Adrenal gland (tissue), 19 donors: ENCODE measurements at places on chromosomes 1 and 21. TPM values are rescaled to one million over a fixed set of nuclear protein-coding genes. Genes with fewer than 3 reads are reported as not detected.
A peak's percentile ranks its signal among the peaks of the same experiment; 100 is the strongest.

- H3K4me1 ChIP-seq, result no peaks in the 10 kb centered on the region
- H3K4me3 ChIP-seq, result no peak overlapping the region
- no peaks in the 10 kb centered on the region for H3K27me3 ChIP-seq
- H3K27ac ChIP-seq, result no peak overlapping the region
These were observed 122.6 kb downstream of the CAMTA1 start for GRCh38 chr1:6907676-6908434.

- no peaks in the 10 kb centered on the region for H3K27me3 ChIP-seq
- H3K4me1 ChIP-seq, result no peaks in the 10 kb centered on the region
- DNase-seq, result peak; percentile 53
- no peak within 1 kb of the TSS for H3K4me3 ChIP-seq
- no peaks in the 10 kb centered on the region for H3K36me3 ChIP-seq
- H3K27ac ChIP-seq, result no peak within 1 kb of the TSS
These were observed at the start of gene PLA2G5 for GRCh38 chr1:20069874-20070273. Gene PLA2G5, plus strand, starts transcription at chr1:20070194. Its CDS starts 14,637 bp downstream, at chr1:20084831.

The EPHA10 gene
- total RNA-seq, result 0.17 TPM

DNA sequence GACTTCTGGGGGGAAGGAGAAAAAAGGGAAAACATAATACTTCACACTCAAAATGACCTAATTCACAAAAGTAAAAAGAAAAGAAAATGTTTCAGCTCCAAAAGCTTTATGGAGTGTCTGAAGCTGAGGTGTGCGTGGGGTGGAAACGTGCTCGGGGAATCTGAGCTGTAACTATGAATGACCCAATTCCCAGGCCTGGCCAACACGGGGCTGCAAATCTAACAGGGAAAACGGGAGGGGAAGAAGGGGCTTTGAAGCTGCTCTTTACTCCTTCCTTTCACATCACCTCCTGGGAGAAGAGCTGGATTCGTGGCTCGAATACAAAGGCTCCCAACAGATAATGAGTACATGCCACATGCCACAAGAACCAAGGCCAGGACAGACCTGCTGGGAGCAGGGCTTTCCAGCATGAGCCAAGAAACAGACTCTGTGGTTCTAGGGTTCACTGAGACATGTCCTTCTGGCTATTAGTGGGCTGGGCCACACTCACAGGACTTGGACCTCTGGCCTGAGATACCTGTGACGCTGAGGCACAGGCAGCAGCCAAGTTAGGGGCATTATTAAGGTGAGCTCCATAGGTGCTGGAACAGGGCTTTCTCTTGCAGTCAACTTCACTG, 51.5 kb downstream of the SLC66A1 start:
- H3K4me3 ChIP-seq, result no peak overlapping the region
- H3K4me1 ChIP-seq, result peaks cover 8% of the 10 kb centered on the region
- peaks cover 3% of the 10 kb centered on the region for H3K36me3 ChIP-seq
- no peaks in the 10 kb centered on the region for H3K27me3 ChIP-seq
- DNase-seq, result peak; percentile 69
- peak overlapping the region; percentile 61 for H3K27ac ChIP-seq

The RGS8 gene
- 4.8 TPM for total RNA-seq

The SMPDL3B gene
- total RNA-seq, result not detected

DNA sequence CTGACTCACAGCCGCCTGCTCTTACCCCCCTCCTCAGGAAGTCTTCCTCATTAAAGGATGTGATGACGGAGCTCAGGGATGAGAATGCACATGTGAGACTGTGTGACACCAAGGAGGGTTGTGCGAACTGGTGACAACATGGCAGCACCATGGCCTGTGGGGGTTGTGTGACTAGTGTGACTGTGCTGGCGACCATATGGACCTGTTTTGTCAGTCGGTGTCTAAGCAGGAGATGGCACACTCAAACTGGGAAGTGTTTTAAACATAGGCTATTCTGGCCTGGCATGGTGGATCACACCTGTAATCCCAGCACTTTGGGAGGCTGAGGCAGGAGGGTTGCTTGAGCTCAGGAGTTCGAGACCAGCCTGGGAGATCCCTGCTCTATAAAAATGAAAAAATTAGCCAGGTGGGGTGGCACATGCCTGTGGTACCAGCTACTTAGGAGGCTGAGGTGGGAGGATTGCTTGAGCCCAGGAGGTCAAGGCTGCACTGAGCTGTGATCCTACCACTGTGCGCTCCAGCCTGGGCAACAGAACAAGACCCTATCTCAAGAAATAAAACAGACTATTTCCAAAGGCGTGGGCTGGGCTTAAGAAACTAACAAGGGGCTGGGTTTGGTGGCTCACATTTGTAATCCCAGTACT, 7.4 kb downstream of the TRNP1 start:
- H3K27me3 ChIP-seq, result no peaks in the 10 kb centered on the region
- H3K36me3 ChIP-seq, result no peaks in the 10 kb centered on the region
- no peak for DNase-seq
- H3K4me1 ChIP-seq, result peaks cover 18% of the 10 kb centered on the region

GRCh38 chr1:12658531-12659453, 14.9 kb downstream of the AADACL4 start:
- no peaks in the 10 kb centered on the region for H3K27me3 ChIP-seq
- no peak overlapping the region for H3K27ac ChIP-seq
- no peaks in the 10 kb centered on the region for H3K36me3 ChIP-seq

- no peak overlapping the region for H3K4me3 ChIP-seq
- H3K27ac ChIP-seq, result no peak overlapping the region
- no peaks in the 10 kb centered on the region for H3K27me3 ChIP-seq
- DNase-seq, result no peak
- peaks cover 14% of the 10 kb centered on the region for H3K4me1 ChIP-seq
These were observed 75.7 kb downstream of the GALNT2 start for GRCh38 chr1:230142608-230143210.

- H3K27ac ChIP-seq, result no peak overlapping the region
- H3K27me3 ChIP-seq, result no peaks in the 10 kb centered on the region
- no peaks in the 10 kb centered on the region for H3K36me3 ChIP-seq
- peaks cover 28% of the 10 kb centered on the region for H3K4me1 ChIP-seq
- H3K4me3 ChIP-seq, result no peak overlapping the region
These were observed 41.2 kb downstream of the GADD45A start for GRCh38 chr1:67726224-67726623.

DNA sequence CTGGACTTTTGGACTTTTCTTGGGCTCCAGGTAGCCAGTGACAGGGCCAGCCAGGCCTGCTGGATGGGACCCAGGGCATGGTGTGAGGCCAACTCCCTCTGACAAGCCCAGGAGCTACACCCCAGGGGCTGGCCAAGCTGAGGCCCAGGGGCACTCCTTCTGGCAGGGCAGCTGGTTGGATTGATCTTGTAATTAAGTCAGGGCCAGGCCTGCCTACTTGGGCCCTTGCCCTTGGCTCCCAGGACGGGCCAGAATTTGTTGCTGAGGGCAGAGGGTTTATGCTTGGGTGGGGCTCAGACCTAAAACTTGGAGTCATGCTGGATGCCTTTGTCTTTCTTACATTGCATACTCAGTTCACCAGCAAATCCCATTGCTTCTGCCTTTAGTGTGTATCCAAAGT, 20.7 kb downstream of the KCNA2 start:
- H3K4me1 ChIP-seq, result no peaks in the 10 kb centered on the region
- no peak for DNase-seq
- H3K4me3 ChIP-seq, result no peak overlapping the region
- H3K27ac ChIP-seq, result no peak overlapping the region

The FAM110D gene
- 1.7 TPM for total RNA-seq

GRCh38 chr1:109754738-109755137, 9.0 kb downstream of the EPS8L3 start:
- no peaks in the 10 kb centered on the region for H3K4me1 ChIP-seq
- H3K4me3 ChIP-seq, result no peak overlapping the region
